Stimulated activated CD4-positive, alpha-beta T cell treated with anti-CD3 and anti-CD28 coated beads, Interleukin-2, amount 100 ng/mL, for 24 hours (primary cell): ENCODE measurements at places on chromosomes 7 and 10.

GRCh38 chr10:103350175-103350516, 794 bp downstream of the PCGF6 start:
- DNase-seq = no peak

DNA sequence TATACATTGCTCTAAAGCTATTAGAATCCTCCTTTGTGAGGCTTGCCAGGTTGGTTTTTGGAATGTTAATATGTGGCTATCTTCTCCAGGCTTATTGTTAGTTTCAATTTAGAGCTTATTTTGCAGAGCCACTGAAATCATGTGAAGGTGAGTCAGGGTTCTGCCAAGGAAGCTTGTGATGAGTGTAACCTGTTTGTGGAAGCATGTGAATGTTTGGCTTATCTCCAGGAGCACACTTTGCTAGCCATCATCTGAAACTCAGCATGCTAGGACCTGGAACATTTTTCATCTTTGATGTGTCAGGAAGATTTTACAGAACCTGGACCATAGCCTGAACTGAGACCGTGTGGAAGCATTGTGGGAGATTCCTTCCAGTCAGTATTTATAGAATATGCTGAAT, 197.3 kb downstream of the PPP1R9A start:
- DNase-seq = no peak

DNA sequence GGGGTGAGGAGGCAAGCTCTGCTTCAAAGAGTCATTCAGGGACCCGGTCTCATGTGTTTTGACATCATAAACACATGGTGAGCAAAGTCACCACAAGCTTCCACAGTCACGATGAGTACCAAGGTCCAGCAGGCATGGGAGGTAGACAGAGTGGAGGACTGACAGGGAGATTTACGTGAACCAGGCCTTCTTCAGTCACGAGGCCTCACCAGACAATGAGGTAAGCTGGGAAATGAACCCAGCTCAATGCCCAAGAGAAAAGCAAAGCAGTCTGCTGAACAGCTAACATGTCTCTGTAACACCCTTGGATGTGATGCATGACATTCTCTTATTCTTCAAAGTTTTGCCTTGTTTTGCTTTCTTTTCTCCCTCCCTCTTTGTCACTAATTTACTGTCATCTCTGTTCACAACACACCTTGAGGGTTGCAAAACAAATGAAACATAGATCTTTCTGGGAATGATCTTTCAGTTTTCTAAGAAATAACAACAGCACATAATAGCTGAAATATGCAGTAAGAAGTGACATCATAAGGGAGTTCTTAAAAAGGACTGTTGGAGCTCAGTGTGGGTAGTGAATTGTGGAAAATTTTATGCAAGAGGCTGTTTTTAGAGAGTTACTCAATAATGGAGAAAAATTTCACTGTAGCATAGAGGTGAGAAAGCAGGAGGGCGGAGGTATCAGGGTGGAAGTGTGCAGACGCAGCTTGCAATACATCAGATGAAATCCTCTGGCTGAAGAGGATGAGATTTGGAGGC, 9.0 kb downstream of the PPP1R17 start:
- no peak for DNase-seq

- DNase-seq = no peak
Measured at GRCh38 chr7:158421361-158421760, 166.3 kb downstream of the PTPRN2 start.

GRCh38 chr10:5500162-5500670, 846 bp upstream of the CALML5 start:
- no peak for DNase-seq

- no peak for DNase-seq
Measured at GRCh38 chr7:89312551-89312950, 517.0 kb upstream of the TEX47 start.

DNA sequence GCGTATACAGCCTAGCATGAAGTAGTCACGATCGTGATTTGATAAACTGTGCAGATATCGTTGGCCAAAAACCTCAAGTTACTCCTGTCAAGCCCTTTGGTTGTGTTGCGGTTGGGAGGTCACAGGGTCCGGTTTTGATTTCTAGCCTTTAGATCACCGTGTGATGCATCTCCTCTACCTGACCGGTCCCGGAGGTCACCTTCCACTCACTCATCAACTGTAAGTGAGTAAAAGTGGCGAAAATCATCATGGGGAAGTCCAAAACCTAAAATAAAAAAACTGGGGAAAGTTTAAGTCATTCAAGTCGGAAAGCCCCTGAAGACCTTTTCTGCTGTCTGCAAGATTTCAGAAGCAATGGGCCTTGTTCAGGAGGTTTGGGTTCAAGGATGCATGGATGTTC, 62.8 kb downstream of the ADARB2 start:
- DNase-seq = no peak

GRCh38 chr7:20399521-20399920, 68.8 kb downstream of the ITGB8 start:
- no peak for DNase-seq

- DNase-seq = no peak
Measured at GRCh38 chr7:87337331-87337730, 8.1 kb upstream of the CROT start.

- DNase-seq = no peak
Measured at GRCh38 chr7:122014697-122015096, 129.4 kb downstream of the AASS start.

DNA sequence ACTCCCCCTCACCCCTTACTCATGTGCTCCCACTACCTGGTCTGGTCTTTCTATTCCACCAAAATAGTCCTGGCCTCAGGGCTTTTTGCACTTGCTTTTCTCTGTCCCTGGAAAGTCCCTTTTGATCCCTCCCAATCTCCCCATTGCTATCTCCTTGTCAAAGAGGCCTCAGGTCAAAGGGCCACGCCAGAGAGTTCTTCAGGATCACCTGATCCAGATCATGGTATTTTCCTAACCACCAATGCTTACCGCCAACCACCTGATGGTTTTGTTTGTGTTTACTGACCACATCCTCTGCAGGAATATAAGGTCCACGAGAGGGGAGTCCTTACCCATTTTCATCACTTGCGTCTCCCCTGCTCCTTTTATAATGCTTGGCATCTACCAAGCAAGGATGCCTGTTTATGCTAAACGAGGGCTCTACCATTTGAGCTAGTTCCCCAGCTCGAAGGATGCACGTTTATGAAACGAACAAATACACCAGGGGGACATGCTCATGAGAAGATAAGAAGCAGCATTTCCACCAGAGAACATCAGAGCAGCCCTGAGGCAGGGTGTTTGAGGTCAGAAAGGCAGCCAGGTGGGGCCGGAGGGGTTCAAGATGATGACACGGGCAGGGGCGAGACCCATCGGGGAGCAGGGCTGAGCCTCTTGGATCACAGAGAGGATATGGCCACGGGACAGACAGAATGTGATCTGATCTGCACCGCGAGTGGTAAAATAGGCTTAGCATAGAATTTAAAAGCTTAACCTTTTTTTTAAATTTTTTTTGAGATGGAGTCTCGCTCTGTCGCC, 43.1 kb upstream of the FOXK1 start:
- DNase-seq = no peak

- peak; percentile 19 for DNase-seq
Measured at GRCh38 chr7:129401967-129402860, 32.0 kb upstream of the STRIP2 start.

- no peak for DNase-seq
Measured at GRCh38 chr7:91352091-91352490, 87.9 kb downstream of the FZD1 start.

- DNase-seq = no peak
Measured at GRCh38 chr10:122331100-122331499, 43.4 kb upstream of the PLEKHA1 start.

- no peak for DNase-seq
Measured at GRCh38 chr10:2913474-2913873, 153.9 kb upstream of the PFKP start.

DNA sequence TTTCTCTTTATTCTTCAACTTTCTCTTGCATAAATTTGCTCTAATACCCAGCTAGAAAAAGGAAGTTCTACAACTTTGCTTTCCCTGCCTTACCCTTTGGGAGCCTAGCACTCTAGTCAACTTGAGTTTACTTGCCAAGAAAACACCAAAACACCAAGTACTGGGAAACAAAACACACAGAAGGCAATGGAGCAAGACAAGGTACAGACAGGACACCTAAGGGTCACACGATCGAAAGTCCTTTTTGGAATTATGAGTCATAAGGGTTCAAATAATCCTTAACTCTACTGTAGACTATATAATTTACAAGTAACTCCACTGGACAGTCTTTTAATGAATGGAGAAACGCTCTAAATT, 42.6 kb upstream of the ANAPC16 start:
- no peak for DNase-seq

DNA sequence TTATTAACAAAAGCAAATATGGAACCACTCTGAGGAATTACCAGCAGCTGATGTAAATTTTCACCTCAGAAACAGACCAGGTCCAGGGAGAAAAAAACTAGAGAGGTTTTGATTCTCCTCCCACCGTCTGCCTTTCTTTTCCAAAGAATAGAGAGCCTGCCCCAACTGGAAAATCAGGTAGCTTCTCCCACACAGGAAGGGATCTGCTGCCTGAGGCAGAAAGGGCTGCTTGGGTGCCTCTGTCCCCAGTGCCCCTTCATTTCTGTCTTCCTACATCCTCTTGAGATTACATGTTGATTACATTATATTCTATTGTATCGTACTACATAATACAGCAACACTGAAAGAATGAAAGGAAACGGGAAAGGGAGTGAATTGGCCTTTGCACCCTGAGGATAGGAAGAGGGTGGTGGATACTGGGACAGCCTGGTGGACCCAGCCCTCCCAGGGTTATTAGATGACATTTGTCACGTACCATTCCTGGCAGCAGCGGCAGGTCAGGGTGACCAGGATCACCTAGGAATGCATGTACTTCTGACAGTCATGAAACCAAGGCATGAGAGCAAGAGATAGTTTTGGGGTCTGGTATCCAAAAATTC, 8.9 kb downstream of the ST8SIA6 start:
- DNase-seq = no peak

- DNase-seq = peak; percentile 75
Measured at GRCh38 chr7:44257618-44258422, 57.0 kb downstream of the YKT6 start.

DNA sequence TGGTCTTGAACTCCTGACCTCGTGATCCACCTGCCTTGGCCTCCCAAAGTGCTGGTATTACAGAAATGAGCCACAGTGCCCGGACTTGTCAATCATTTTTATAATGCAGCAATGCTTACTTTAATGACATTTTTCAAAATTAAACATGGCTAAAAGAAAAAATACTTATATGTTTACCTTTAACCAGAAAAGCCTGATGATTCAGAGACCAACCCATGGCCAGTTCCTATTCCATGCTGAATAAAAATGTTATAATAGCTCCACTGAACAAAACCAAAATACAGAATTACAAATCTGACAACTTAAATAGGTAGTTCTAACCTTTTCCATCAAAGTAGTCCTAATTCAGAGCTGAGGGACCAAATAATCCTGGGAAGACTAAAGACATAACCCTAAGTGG, 21.6 kb downstream of the ZNF438 start:
- DNase-seq = no peak

GRCh38 chr7:19275000-19275399, 129.8 kb upstream of the FERD3L start:
- no peak for DNase-seq
